Left renal cortex interstitium (tissue), 4 donors: ENCODE measurements at places on chromosomes 7 and 10. TPM values are rescaled to one million over a fixed set of nuclear protein-coding genes. Genes with fewer than 3 reads are reported as not detected.

PLA2G12B gene
- 5.6 TPM for polyA plus RNA-seq

OAT gene
- 87.9 TPM for polyA plus RNA-seq

H2BK1 gene
- not detected for polyA plus RNA-seq

NKX6-2 gene
- polyA plus RNA-seq, result 7.9 TPM

CCL24 gene
- polyA plus RNA-seq, result not detected

CNNM1 gene
- 1.7 TPM for polyA plus RNA-seq

PLAC9 gene
- polyA plus RNA-seq, result 28.9 TPM

CPA4 gene
- 0.55 TPM for polyA plus RNA-seq

PPP3CB gene
- polyA plus RNA-seq, result 71.1 TPM

ADCYAP1R1 gene
- polyA plus RNA-seq, result 0.99 TPM

SPDYE16 gene
- polyA plus RNA-seq, result 1.3 TPM

PAX4 gene
- not detected for polyA plus RNA-seq

TRIM8 gene
- polyA plus RNA-seq, result 157 TPM

GIMAP4 gene
- polyA plus RNA-seq, result 28.3 TPM

GBX1 gene
- not detected for polyA plus RNA-seq

TACC2 gene
- polyA plus RNA-seq, result 58.5 TPM

FAM180A gene
- 0.19 TPM for polyA plus RNA-seq

MRC1 gene
- 11.8 TPM for polyA plus RNA-seq

INHBA gene
- polyA plus RNA-seq, result 7.3 TPM

TIMM23 gene
- polyA plus RNA-seq, result 58.0 TPM

CC2D2B gene
- polyA plus RNA-seq, result 1.4 TPM

RGR gene
- polyA plus RNA-seq, result not detected

SEMA4G gene
- polyA plus RNA-seq, result 60.0 TPM

CYP3A7 gene
- polyA plus RNA-seq, result 0.29 TPM

ZNF425 gene
- polyA plus RNA-seq, result 5.7 TPM

ABLIM1 gene
- 85.7 TPM for polyA plus RNA-seq

MYPN gene
- 0.10 TPM for polyA plus RNA-seq

ADAM22 gene
- 13.1 TPM for polyA plus RNA-seq

HIBADH gene
- 105 TPM for polyA plus RNA-seq

TCAF2 gene
- 3.3 TPM for polyA plus RNA-seq

IDI2 gene
- polyA plus RNA-seq, result not detected

AIFM2 gene
- 4.2 TPM for polyA plus RNA-seq

NKX1-2 gene
- polyA plus RNA-seq, result not detected

LRRC18 gene
- 0.19 TPM for polyA plus RNA-seq

NPY4R gene
- not detected for polyA plus RNA-seq

PLPP4 gene
- polyA plus RNA-seq, result 6.2 TPM

CFTR gene
- polyA plus RNA-seq, result 11.1 TPM

NPY gene
- 0.46 TPM for polyA plus RNA-seq

CASD1 gene
- 49.4 TPM for polyA plus RNA-seq

CCL26 gene
- polyA plus RNA-seq, result not detected

GHRHR gene
- 0.55 TPM for polyA plus RNA-seq

TMEM273 gene
- polyA plus RNA-seq, result 2.7 TPM

MACC1 gene
- 11.1 TPM for polyA plus RNA-seq

CALCR gene
- 0.91 TPM for polyA plus RNA-seq

PCGF6 gene
- polyA plus RNA-seq, result 14.4 TPM

SPOCK2 gene
- 147 TPM for polyA plus RNA-seq
